Neuronal stem cell (in vitro differentiated cells): ENCODE measurements at places on chromosomes 1 and 21.

DNA sequence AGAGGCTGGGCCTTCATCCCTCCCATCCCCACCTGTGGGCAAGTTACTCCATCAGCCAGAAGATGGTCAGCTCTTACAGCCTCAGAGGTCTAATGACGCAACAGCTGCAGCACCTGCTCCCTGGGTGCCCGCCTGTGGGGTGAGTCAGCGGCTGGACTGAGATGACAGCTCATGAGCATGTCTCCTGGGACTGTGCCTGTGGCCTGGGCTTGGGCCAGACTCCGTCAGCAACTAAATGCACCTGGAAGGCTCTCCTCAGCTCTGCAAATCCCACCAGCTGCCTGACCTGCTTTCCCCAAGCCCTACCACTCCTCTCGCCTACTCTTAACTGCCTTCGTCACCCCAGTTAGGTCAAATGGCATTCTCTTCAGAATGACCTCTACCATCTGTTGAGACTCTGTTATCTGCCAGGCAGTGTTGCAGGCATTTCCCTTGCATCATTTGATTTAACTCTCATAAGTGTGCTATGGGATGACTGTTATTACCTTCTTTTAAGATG, 47.7 kb downstream of the ETS2 start:
- no peak for DNase-seq

DNA sequence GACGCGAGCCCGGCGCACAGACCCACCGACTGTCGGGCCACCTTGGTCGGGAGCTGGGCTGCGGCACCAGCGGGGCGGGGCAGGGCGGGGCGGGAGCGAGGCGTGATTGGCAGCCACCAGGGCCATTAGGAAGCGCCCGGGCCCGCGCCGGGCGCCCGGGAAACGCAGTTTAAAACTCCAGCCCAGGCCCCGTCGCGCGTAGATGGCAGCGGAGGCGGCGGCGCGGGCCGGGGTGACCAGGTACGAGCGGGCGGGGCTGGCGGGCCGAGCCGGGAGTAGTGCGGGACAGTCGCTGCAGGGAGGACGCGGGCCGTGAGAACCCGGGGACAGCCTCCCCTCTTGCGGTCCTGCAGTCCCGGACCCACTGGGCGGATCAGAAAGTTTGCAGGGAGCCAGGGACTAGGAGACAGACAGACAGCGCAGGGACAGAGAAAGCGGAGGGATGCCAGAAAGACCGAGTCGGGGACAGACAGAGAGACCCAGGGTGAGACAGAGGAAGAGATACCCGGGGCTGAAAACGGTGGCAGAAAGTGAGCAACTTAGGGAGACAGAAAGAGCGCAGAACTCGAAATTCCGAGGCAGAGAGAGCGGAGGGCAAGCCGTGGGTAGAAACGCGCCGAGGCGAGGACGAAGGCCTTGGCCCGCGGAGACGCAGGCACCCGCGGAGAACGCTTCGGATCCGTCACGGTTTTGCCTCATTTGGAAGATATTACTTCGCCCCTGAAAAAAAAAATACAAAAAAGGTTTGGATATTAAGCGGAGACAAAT, at the start of gene DMBX1:
DMBX1 (plus strand) TSS at position 199 of the 768 bp plus-strand sequence. CDS start 17,175 bp downstream, outside the sequence.
- no peak for DNase-seq

DNA sequence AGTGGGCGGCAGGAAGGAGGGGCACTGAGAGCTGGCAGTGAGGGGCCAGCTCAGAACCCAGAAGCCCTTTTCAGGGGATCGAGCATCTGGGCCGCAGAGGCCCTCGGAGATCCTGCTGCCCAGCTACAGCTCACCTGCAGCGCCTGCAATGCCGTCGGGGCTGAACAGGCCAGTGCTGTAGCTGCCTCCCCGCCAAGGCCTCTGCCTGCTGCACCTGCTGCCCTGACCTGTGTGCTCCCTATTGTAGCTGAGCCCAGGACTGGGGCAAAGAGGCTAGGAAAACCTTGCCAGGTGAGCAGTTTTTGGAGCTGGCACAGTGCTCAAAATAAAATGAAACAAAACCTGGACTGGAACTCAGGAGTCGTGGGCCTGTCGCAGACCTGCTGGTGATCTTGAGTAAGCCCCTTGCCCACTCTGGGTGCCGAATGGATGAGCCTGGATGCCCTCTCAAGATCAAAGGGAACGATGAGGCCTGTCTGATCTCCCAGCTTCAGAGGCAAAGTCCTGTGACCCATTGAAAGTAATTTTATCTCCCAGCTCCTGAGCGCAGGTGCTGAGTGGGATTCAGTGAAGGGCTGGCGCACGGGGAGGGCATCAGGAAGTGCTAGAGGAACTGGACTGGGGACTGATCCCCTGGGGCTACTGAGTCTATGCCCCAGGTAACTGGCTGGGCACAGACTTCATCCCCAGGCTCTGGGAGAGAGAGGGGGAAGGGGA, 154.6 kb downstream of the FOXD2 start:
- DNase-seq = no peak

GRCh38 chr21:24994717-24995116, 612.6 kb downstream of the MRPL39 start:
- no peak for DNase-seq

- DNase-seq = no peak
Observed at GRCh38 chr1:114758256-114758832, 560 bp upstream of the CSDE1 start.

DNA sequence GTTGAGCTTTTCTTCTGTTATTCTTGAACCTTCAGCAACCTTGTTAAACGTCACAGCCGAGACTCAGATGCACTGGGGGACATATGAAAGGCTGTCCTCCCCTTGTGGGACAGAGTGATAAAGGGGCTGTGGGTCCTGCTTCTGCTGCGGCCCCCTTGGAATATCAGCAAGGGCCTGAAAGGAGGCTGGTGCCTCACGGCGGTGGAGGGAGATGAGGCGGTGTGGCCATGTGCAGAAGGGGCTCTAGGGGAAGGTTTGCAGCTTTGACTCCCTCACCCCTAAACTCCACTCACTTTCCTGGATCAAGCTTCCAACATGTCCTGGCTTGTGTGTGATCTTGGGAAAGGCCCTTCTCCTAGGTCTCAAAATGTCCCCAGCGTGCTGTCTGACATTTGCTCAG, 270.7 kb upstream of the CSF3R start:
- no peak for DNase-seq

- peak; percentile 31 for DNase-seq
Observed at GRCh38 chr21:28632755-28633408, 359.8 kb downstream of the LTN1 start.

- no peak for DNase-seq
Observed at GRCh38 chr1:111587509-111588174, 31.9 kb upstream of the RAP1A start.

- peak; percentile 36 for DNase-seq
Observed at GRCh38 chr1:21175670-21176581, 771 bp downstream of the EIF4G3 start.

DNA sequence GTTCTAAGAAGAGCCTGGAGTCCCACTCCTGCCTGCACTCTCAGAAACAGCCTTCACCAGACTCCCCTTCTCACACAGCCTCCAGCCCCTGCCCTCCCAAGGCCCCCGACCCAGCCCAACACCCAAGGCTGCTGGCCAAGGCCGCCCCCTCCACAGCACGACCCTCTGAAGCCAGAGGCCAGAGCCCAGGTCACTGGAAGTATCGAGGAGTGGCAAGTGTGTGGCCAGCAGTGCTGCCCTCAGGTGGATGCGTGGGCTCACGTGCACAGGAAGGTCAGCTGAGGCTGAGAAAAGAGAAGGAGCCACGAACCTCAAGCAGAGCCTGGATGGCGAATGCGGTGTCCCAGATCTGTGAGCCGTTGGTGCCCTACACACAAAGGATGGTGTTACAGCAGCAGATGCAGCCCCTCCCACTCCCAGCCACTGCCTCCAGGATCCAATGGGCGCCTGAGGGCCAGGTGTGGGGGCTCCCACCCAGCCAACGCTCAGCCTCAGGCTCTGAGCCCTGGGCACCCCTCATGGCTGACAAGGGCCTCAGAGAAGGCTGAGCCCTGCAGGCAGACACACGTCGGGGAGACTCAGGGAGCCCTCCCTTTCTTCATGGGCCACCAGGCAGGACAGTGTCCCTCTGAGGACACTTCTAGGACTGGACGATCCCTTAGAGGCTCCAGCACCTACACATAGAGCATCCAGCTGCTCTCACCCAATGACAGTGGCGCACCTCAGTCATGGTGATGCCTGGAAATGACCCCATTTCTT, 18.0 kb downstream of the LSS start:
- DNase-seq = no peak
